ENCODE measurements at places on chromosomes 6 and 20. TPM values are rescaled to one million over a fixed set of nuclear protein-coding genes. Genes with fewer than 3 reads are reported as not detected.

The CST4 gene
- total RNA-seq: 0.77 TPM

The RSPO3 gene
- total RNA-seq: 2.0 TPM

The PAX1 gene
- not detected for total RNA-seq

The GNAS-AS1 gene
- 0.58 TPM for total RNA-seq

The TFAP2A gene
- not detected for total RNA-seq

The DSN1 gene
- 25.9 TPM for total RNA-seq

The TRIM10 gene
- under 0.01 TPM for total RNA-seq

The C2 gene
- total RNA-seq: 6.8 TPM

The SNX5 gene
- 118 TPM for total RNA-seq

The SLC17A4 gene
- total RNA-seq: not detected

The AHI1 gene
- 28.8 TPM for total RNA-seq

The C4A gene
- 5.1 TPM for total RNA-seq

The COL21A1 gene
- total RNA-seq: 0.38 TPM

The SLA2 gene
- total RNA-seq: under 0.01 TPM

The EDN3 gene
- not detected for total RNA-seq

The ADTRP gene
- total RNA-seq: 1.1 TPM

The SLC24A3 gene
- 0.77 TPM for total RNA-seq

The IMPG1 gene
- not detected for total RNA-seq

The MYCT1 gene
- 22.2 TPM for total RNA-seq

All from regular cardiac myocyte (primary cell).